HCEC 1CT (cell line): ENCODE measurements at places on chromosomes 2 and 18.

DNA sequence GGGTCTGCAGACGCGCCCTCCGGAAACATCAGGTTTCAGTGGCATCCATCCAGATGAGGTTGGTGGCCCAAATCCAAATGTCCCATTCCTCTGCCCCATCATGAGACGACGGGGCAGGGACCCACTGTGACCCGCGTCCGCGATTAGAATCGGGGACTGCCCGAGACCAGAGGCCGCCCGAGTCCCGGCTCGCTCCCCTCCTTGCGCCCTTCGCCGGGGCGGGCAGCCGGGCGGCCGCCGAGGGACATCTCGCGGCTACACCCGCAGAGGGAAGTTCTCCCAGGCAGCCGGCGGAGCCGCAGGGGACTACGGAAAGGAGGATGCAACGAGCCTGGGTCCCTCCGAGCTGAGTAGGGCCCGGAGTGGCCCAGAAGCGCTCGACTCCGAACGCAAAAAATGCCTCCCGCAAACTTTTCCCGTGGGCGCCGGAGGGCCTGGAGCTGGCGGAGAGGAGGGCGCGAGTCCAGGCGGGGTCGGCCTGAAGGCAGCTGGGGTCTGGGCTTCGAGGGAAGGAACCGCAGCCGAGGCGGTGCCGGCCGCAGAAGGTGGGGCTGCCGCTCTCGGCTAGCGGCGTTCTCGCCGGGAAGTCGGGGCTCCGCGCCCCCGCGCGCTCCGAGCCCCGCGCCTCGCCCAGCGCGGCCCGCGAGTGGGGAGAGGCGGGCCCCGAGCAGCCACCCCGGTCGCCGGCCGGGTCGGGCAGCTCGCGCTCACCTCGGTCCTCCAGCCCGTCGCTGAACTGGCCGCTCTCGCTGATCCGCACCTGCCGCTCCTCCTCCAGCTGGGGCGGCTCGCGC is 580 bp downstream of the TMEM163 start:
- DNase-seq, result no peak

DNA sequence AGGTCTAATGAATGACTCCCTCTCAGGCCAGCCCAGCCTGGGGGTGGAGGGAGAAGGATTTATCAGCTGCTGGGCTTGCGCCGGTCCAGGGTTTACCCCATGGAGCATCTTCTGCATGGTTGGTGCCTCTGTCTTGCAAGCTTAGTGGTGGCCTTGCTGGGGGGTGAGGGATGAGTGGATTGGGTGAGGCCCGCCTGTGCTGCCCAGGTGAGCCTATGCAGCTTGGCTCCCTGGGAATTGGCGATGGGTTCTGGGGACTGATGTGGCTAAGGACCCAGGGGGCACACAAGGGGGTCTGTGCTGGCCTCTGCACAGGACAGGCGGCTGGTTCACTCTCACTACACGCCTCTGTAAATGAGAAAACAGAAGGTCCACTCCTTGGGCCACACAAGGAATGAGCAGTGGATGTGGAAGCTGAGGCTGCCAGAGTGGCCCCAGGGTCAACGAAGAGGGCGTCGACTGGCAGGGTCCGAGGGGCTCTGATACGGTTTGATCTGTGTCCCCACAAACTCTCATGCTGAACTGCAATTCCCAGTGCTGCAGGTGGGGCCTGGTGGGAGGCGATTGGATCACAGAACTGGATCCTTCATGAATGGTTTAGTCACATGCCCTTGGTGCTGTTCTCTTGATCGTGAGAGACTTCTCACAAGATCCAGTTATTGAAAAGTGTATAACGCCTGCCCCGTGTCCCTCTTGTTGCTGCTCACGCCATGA is 151.6 kb upstream of the HDAC4 start:
- DNase-seq, result no peak

DNA sequence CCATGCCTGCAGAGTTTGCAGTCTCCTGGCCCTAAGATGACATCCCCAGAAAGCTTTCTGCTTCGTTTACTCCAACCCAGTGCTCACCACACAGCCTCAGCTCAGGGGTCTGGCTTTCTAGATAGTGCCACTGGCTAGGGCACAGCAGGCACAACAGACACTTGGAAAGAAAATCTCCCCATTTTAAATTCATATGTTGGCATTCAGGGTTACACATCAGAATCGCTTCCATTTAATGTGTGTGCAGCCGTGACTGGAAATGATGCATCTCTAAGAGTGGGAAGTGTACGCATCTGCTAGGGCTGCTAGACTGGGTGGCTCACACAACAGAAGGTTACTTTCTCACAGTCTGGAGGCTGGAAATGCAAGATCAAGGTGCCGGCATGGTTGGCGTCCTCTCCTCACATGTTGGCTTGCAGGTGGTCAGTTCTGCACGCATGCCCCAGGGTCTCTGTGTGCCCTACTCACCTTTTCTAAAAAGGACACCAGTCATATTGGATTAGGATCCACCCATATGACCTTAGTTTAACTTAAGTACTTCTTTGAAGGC is 329.4 kb upstream of the RAB12 start:
- no peak for DNase-seq

GRCh38 chr2:116442418-116442817 is 1372.1 kb upstream of the DDX18 start:
- no peak for DNase-seq

DNA sequence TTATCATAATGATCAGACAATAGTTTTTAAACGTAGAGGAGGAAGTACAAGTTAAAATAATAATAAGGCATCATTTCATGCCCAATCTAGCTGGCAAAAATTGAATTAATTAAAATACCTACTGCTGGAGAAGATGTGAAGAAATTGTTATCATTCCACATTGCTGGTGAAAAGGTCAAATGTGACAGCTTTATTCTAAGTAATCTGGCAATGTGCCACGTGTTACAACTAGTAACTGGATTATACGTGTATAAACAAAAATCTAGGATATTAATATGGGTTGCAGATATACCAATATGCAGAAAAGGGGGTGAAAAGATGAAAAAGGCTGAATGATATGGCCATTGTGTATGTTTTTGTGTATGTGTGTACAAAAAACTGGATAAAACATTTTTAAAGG is 32.4 kb downstream of the SMAD2 start:
- DNase-seq, result no peak

DNA sequence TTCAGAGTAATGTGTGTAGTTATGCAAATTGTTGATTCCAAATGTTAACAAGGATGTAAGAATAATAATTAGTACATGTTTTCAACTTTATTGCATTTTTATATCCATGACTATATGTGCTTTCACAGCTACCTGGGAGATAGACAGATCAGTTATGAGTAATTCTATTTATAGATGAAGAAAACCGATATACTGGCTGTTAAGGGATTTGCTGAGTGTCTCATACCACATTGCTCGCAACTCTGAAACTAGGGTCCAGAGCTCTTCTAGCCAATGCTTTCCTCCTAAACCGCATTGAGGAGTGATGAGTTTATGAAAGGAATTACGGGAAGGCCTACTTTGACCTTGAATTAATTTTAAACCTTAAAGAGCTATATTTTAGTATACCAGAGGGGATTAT is 202.3 kb downstream of the MYO3B start:
- no peak for DNase-seq

- DNase-seq, result no peak
Observed at GRCh38 chr18:42510540-42510939, 555.5 kb downstream of the PIK3C3 start.

GRCh38 chr2:55163941-55164390 is 68.1 kb downstream of the CLHC1 start:
- no peak for DNase-seq

DNA sequence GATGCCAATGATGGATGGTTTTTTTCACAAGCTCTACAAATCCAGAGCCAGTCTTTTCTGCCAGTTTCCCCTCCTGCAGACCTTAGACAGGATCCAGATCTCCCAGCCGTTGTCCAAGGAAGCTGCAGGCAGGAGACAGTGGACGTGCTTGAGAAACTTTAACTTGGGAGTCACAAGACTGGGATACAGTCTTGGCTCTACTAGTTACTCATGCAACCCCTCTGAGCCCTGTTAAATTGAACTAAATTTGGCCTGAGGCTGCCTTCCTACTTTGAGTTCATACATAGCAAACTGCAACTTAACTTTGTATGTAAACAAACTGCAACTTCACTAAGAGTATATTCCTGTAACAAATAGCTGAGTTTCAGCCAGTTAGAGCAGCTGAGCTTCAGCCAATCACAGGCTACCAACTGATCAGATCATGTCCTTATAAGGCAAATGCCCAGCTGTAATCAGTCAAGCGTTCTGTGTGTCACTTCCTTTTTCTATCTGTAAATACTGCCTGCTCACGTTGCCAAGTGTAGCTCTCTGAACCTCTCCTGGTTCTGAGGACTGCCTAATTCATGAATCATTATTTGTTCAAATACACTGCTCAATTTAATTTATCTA is 140.9 kb downstream of the CAPN13 start:
- DNase-seq, result peak; percentile 100

DNA sequence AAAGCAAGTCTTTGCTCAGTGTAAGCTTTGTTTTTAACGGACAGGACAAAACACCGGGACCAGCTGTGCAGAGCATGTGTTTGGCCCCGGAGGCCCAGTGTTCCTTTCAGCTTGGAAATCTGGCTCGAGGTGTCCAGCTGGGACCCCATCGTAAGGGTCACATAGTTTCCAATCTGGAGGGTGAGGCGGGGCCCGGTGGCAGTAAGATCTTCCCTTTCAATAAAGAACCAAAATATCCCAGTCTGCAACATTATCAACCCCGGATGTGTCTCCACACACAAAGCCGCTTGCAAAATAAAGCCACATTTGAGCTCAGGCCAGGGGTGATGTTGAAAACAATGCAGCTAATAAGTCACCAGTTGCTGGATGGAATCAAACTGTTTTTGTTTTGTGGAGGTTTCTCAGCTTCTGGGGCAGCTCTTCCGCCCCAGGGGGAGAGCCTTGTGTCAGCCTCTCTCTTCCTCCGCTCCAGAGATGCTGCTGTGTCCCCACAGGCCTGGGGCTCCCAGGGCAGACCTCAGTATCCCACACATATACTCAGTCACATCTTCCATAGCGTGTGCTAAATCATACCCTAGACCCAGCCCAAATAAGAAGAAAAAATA is 138.6 kb upstream of the GLI2 start:
- DNase-seq, result peak; percentile 47

DNA sequence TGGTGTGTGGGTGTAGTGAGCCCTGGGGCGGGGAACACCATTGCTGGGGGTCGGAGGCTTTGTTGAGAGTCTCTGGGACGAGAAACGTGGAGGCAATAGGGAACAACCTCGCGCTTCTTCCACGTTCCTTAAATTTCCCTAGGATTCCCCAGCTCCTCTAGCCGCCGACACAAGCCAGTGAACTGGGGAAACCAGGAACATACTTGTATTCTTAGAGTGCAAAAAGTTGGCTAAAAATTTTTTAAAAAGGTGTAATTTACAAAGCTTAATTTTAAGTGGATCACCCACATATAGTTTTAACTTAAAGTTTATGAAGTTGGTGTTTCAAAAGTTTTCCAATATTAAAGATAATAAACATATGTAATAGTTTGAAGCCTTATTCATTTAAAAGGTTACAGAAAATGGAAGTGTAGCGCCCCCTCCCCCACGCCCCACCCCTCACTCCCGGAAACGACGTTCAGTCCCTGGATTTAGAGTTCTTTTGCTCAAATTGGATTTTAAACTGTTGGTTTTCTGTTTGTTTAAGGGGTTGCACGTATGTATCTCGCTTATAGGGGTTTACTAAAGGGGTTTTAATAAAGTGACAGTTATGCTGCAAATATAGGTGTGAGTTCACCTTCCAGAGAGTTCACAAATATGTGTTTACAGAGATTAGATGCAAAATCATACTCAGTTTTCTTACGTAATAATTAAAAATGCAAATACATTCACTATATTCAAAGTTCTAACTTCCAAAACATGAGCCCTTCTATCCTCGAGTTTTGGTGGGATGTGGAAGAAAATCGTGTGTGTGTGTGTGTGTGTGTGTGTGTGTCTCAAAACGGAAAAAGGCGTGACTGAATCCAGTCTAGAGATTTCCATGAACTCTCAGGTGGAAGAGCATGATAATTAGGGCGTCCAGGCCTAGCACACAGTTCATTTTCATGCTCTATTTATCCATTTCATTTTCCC is 872 bp downstream of the DSG2 start:
- DNase-seq, result no peak

DNA sequence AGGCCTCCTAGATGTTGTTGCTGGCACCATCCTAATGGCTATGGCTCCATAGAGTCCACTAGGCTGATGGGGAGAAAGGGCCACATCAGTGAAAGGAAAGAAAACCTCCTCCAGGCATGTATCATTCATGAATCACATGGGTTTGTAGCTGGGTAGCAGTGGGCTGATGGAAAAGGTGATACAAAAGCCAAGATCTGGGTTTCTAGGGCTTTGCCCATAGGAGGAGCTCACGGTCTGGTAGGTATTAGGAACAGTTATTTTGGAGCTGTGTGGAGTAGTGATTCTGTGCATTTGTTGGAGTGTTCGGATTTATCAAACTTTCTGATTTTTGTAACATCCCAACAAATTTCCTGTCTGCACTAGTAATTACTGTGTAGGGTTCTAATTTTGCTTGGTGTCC is 259.2 kb downstream of the SLC4A3 start:
- no peak for DNase-seq

DNA sequence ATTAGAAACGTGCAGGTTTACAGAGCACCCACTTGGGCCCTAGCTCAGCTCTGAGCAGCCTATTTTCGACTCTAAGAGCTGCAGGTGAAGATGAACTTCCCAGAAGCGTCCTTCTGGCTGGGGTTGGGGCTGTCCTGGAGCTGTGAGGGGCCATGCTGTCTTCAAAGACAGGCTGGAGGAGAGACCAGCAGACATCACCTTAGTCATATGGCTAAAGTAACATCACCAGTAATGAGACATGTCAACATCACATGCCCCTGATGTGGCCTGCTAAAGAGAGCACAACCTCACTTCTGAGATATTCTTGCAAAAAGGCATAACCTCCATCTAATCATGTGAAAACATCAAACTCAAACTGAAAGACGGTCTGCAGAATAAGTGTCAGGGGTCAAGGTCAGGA is 87.2 kb upstream of the ZNF532 start:
- DNase-seq, result no peak

DNA sequence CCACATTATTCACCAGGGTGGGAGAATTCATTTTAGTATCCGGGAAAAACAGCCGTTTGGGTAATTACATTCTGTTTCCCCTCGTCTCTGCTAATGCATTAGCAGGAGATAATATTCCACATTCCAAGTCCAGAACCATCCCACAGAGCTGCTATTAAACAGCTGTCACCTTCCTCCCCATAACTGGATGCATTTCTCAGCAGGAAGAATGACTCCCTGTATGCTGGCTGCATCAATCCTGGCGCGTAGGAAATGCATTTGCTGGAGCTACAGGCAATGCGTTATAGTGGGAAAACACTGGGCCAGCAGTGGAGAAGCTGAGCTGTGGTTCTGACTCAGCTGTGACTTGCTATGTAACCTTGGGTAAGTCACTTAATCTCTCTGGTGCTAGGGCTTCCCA is 246.0 kb downstream of the CLIP4 start:
- peak; percentile 17 for DNase-seq

GRCh38 chr2:18516112-18516511 is 44.3 kb downstream of the RDH14 start:
- DNase-seq, result peak; percentile 23

DNA sequence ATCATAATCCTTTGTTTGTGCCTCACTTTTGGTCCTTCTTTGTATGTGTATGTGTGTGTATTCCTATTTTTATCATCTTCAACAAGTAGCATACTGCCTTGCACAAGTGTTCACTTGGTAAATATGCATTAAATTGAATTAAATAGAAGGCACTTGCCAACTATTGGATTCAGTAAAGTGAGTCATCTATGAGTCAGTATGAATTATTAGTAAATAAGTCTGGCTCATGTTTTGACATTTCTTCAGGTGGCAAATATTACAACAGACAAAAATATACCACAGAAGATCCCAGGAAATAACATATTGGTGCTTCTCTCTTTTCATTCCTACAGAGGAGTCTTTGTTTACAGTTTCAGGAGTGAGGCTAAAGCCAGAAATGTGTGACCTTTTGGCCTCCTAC is 84.1 kb downstream of the CDK15 start:
- DNase-seq, result peak; percentile 67

GRCh38 chr2:132256251-132256902 is 94.6 kb upstream of the ANKRD30BL start:
- DNase-seq, result no peak
